Amniotic stem cell (primary cell): ENCODE measurements at places on chromosomes 16 and 17.

DNA sequence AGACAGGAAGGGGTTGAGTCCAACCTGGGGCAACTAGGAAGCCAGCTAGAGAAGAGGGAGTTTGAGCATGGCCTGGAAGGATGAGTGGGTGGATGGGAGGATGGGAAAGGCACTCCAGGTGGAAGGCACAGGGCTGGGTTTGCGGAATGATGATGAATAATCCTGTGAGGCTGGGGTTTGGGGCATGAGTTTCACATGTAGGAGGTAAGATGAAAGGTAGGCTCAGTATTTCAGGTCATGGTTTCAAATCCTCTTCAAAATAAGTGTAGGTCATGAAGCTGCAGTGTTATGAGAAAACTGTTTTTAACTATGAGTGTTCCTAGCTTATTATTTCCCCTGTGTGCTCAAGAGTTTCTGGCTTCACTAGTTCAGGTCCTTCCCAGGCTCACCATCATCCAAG, 130.3 kb downstream of the SKAP1 start:
- DNase-seq, result no peak

GRCh38 chr17:81387100-81388090, 7.9 kb upstream of the BAHCC1 start:
- DNase-seq, result no peak

- DNase-seq, result no peak
These were observed 86.3 kb downstream of the SDR42E1 start for GRCh38 chr16:81925016-81925415.

DNA sequence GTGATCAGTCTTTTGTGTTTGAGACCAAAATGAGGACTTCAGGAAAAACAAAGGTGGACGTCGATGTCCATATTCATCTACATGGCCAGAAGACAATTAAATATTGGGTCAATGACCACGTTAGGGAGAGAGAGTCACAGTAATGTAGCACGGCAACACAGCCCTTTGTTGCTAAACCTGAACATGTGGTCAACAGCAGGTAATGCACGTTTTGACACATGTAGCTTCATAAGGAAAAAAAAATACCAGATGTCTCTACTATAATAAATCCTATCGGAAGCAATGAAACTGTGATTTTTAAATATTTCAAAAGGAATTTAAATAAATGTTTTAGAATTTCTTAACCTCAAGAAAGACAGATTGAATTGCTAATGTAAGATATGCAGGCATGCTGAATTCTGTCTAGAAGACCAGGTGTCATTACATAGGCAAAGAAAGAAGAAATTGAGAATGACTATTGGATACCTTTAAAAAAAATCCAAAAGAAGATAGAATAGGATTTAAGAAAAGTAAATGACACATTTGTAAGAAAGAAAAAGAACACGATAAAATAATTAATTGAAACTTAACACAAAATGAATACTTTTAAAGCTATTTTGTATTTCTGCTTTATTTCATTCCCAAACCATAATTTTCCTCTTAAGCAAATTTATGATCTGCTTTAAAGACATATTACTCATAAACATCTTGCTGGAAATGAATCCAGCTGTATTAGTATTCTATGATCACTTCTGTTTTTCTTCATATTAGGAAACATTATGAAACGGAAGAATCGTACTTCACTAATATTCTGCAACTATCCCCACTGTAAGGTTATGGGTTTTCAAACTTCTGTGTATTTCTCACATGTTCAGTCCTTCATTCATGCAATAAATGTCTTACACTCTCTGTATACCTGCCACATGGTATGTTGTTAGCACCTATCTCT, 30.1 kb downstream of the ABCA8 start:
- no peak for DNase-seq

DNA sequence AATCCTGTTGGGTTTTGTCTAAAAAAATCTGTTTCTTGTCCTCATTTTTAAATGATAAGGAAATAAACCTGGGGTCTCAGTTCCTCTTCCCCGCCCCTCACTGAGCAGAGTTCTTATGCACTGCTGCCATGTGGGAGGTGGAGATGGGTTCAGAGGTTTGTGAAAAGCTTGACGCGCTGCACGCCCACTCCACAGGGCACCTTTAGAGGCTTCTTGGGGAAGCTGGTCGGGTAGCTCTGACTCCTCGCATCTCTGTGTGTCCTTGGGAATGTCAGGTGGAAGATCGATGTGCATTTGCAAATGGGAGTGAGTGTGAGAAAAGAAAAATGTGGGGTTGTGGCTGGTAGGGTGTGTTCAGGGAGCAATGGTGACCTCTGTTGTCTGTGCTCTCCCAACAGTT, 4.7 kb upstream of the ZNHIT3 start:
- no peak for DNase-seq

DNA sequence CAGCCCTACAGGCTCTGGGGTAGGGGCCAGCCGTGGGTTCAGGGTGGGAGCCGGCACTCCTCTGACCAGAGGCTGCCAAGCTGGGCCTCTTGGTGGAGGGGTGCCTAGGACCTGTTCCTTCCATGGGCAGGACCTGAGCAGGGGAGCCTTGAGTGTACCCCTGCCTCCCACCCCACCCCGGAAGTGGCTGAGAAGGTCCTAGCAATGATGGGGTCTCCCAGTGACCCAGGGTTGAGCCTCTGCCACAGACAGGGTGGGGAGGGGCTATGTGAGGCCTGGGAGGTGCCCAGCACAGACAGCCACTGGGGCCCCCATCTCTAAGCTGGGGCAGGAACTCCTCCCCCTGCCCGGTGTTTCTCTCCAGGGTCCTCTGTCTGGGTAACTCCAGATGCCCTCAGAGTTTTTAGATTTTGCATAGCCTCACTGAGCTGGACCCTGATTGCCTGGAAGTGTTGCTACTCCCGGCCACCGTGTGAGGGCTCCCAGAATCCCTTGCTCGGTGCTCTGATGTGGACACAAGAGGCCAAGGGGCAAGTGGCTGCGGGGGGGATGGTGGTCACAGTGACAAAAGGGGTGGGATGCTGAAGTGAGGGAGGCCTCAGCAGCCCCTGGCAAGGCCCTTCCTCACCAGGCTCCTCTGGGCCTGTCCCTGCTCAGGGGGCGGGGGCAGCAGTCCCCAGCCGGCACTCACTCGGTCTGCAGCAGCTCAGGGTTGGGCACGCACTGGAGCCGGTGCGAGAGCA, 6.4 kb upstream of the MTSS2 start:
- no peak for DNase-seq

DNA sequence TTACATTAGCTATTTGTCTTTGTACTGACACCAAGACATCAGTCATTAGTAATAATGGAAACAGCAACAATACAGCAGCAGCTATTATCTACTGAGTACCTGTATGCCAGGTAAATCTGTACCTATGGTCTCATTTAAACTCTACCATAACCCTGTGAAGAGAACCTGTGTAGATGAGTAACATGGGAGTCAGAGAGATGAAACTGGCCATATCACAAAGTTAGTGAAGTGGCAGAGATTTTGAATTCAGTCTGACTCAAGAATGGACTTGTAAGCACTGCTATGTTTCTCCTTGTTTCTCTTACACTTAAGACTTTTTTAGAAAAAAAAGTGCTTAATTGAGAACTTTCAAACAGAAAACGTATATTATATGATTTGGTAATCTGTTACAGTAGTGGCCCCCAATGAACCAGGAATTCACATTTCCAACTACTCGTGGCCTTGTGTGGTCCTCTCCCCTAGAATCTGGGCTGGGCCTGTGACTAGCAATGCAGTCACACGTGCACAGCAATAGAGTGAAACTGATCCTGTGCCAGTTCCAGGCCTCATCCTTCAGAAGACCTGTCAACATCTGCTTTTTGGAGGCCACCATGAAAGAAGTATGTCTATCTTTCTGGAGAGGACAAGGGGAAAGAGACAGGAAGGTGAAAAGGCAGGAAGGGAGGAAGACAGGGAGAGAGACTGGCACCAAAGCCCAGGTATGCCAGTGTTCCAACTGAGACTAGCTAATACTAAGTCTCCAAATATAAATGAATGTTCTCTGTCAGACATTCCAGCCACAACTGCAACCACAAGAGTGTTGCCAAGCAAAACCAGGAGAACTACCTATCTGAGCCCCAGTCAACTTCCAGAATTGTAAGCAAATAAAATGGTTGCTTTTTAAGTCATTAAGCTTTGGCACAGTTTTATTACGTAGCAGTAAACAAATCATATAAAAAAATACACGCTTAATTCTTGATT, 12.0 kb downstream of the CRLF3 start:
- no peak for DNase-seq
